Activated T-helper 1 cell treated with Interleukin-2 at 50 U/mL for 16 hours (primary cell): ENCODE measurements at places on chromosomes 5 and 9.

DNA sequence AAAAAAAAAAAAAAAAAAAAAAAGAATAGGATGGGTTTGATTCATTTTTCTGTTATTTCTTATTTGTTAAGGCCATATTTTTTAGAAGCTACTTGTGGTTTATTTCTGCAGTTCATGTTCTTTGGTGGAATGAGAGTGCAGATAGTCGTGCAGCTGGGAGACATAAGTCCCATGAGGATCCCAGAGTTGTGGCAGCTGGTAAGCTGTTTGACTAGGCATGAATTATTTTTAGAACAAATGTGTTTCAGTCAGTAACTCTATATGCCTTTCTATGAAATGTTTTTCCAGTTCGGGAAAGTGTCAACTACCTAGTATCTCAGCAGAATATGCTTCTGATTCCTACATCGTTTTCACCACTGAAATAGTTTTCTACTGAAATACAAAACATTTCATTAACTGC lies 5.0 kb upstream of the NIPSNAP3B start:
- DNase-seq, result no peak

- DNase-seq, result no peak
These were observed 42.3 kb upstream of the MATR3 start for GRCh38 chr5:139251281-139251687.

DNA sequence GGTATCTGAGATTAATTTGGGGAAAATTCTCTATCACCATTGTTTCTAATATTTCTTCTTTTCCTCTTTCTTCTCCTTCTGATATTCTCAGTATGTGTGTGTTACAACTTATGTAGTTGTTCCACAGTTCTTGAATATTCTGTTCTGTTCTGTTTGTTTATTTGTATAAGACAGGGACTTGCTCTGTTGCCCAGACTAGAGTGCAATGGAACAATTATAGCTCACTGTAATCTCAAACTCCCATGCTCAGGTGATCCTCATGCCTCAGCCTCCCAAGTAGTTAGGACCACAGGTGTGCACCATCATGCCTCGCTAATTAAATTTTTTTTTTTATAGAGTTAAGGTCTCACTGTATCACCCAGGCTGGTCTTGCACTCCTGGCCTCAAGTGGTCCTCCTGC lies 145.8 kb upstream of the TUT7 start:
- no peak for DNase-seq

DNA sequence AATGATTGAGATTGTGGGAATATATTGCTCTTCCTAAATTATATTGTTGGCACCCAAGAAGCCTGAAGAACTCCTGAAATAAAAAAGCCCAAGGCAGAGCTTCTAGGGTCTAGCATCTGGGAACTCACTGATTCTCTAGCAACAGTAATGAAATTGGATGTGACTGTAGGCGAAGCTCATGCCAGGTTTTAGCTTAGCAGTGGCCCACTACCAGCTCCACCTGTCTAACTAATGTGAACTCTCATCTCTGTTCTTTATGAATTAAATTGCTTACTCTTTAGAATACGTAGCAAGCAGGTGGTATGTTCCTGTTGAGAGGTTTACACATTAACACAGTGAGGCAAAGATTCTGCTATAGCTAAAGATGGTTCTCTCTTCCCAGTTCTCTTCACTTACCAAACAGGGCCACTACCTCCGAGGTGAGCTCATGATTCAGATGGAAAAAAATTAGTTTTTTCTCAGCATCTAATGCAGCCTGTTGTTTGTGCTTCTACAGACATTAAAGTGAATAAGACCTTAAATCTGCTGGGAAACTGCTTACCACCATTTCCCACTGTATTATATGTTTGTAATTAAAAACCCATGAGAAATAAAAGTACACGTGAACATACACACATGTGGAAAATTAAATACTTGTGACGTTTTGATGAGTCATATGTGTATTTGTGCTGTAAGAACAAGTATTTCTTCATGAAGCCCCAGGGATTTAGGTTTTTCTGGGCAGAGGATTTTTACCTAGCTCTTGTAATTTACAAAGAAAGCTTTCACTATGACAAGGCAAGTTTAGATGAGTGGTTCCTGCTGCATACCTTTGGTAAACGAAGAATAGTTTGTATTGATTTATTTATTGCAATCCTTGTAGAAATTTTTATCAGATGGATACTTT lies 360.1 kb downstream of the KDM4C start:
- DNase-seq, result no peak

GRCh38 chr5:18403941-18404438 lies 769.7 kb downstream of the TAF11L14 start:
- DNase-seq, result no peak

GRCh38 chr5:112570708-112571444 lies 151.8 kb upstream of the EPB41L4A start:
- DNase-seq, result no peak

DNA sequence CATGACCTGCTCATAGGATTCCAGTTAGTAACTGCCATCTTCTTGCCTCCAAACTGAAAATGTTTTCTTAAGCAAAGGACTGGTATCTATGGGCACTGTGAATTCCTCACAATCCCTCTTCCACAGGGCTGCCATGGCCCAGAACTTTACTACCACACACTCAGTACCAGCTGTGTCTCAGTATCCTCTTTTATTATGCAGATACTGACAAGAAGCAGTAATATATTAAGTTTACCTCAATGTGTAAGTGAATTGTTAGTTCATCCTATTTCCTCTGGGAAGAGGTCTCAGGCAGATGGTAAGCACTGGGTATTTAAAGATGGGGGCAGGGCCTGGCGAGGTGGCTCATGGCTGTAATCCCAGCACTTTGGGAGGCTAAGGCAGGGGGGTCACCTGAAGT lies 320.8 kb upstream of the RFX3 start:
- DNase-seq, result no peak

DNA sequence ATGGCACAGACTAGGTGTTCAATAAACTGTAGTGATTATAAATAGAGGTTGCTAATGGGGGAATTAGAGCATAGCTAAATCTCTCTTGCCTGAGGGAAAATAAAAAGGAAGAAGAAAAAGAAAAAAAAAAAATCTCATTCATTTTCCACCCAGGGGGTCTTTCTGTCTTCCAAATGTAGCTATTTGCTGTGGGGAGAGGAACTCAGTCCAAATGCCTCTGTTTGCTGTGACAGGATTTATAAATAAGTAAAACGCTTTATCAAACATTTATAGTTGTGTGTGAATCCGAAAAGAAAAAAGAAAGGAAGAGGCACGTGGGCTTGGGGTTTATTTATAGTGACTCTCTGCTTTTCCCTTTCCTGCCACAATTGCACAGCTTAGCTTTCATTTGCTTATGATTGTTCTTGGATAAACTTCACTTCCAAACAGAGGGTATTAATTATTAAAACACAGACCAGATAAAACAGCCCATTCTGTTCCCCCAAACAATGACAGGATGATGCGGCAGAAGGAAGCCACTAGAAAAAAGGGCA lies 245.7 kb downstream of the ASTN2 start:
- DNase-seq, result no peak

GRCh38 chr5:149205625-149206523 lies 64.6 kb downstream of the ABLIM3 start:
- no peak for DNase-seq

DNA sequence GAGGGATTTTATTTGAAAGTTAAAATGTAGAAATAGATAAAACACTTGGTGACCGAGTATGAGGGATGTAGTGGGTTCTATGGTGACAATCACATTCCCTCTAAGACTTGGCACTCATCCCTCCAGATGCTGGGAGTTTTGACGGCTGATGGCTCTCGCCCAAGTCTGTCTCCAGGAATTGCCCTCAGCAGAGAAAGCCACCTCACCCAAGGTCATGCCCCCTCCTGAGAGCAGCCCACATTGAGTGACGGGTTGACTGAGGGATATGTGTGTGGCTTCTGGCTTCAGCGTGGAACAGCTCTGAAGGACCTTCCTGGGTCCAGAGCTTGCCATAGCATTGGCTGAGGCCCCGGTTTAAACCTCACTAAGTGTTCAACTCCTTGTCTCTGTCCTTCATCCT lies 19.4 kb downstream of the CAVIN4 start:
- no peak for DNase-seq

DNA sequence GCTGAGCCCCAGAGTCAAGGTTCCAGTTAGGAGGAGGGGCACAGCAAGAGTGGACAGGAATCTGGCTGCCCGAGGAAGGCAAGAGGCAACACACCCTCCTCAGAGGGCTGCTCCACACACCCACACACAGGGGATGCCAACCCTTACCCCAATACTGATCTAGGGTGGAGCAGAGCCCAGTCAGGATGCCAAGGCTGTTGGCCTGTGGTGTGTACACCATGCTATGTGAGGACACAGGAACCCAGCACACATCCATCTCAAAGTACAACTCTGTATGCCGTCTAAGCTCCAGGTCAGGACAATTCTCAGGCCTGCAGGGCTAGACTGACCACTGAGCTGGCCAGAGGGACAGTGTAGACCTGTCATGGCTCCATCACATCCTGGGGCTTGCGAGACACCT lies 2.6 kb downstream of the SEPTIN8 start:
- DNase-seq, result no peak

GRCh38 chr5:149804478-149805450 lies 74.7 kb downstream of the PPARGC1B start:
- DNase-seq, result no peak

DNA sequence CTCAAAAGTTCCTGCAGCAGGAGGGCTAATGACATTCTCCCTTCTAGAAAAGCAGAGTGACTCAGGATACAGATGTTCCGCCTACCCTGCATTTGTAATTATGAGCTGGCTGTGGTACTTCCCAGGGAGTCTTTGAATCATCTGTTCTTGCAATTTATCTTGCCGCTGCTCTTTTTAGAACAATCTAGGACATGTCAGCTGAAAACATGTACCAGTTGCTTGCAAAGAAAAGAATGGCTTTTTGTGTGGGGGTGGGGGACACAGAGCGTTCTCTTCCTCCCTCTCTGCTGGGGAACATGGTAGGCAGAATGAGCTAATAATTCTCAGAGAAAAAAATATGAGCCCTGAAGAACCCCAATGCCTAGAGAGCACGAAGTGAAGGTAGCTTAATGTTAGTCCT lies 51.7 kb upstream of the TUT7 start:
- DNase-seq, result no peak

- no peak for DNase-seq
These were observed 408.2 kb upstream of the PTGER4 start for GRCh38 chr5:40271476-40271875.

GRCh38 chr5:143066556-143067281 lies 296.5 kb downstream of the ARHGAP26 start:
- no peak for DNase-seq

DNA sequence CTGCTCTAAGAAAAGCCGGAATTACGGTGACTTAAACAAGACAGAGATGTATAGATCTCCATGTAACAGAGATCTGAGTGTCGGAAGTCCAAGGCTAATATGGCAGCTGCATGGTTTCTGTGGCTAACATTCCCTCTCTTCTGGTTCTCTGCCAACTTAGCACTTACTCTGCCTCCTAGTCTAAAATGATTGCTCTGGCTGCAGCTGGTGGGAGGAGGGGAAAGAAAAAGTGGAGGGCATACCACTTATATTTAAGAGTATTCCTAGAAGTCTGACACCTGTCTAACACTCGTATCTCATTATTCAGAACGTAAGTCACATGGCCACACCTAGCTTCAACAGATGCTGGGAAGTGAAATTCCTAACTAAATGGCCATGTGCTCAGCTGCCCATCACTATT lies 551.5 kb upstream of the TLE4 start:
- no peak for DNase-seq

- no peak for DNase-seq
These were observed 73.0 kb upstream of the SNX2 start for GRCh38 chr5:122701640-122702523.

DNA sequence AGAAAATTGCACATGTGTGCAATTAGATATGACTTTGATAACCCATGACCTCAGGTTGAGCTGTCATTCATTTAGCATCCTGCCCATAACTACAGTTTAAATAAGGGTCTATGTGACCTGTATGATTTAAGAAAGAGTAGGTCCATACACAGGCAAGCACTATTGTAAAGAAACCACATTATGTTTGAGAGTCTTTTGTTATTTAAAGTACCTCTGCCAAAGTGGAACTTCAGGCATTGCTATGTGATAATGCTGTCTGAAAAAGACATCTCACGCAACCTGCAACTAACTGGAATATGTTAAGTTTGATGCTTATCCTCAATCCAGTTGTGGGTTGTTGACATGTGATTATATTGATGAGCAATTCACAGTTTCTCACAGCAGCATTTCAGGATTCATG lies 317.0 kb downstream of the TMEM161B start:
- no peak for DNase-seq

DNA sequence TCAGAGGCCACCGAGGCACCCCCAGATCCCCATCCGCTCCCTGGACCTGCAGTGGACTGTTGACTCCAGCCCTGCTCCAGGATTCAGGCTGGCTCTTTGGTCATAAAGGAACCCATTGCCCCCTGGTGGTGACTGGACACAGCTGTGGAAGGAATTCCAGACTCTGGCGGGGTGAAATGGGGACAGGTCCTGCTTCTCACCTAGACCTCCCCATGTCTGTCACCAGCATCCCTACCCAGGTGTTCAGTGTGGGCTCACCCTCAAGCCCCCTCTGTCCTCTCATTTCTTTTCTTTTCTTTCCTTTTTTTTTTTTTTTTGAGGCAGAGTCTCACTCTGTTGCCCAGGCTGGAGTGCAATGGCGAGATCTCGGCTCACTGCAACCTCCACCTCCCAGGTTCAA lies 25.5 kb upstream of the STXBP1 start:
- peak; percentile 39 for DNase-seq

DNA sequence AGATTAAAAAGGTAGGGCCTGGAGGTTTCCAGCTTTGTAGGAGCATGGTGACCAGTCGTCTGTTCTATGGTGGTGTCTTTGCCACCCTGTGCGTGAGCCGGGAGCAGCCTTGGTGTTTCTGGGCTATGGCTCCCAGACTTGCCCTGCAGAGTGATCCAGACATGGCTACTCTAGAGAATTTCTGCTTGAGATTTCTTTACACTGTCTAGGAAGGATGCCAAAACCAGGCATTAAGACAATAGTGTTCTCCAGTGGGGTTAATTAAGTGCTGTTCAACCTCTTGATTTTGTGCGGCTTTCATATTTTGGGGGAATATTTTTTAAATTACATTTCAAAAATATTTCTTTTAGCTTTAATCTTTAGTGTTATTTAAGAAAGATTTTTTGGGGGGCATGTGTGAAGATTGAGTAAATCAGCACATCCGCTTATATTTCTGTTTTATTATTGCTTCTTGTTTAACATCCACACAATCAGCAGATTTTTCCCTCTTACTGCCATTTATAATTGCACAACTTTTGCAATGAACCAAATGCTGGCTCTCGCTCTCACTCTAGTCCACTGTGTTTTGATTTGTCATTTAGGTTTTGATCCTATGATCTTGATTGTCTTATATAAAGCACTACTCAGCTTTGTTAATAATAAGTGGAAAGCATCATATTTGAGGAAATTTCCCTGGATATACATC lies 110.5 kb downstream of the RASGRF2 start:
- no peak for DNase-seq

- DNase-seq, result no peak
These were observed 1.8 kb upstream of the ENTPD2 start for GRCh38 chr9:137055385-137056364.
